IMR-90 (cell line): ENCODE measurements at places on chromosomes 13 and 19. TPM values are rescaled to one million over a fixed set of nuclear protein-coding genes. Genes with fewer than 3 reads are reported as not detected.

The TMEM38A gene
- total RNA-seq = 1.4 and 2.0 TPM in 2 replicates

The IGFL2 gene
- total RNA-seq = not detected in 2 replicates

The RPL13A gene
- 1,477 and 1,924 TPM in 2 replicates for total RNA-seq

The PLK5 gene
- not detected in 2 replicates for total RNA-seq

The CCNA1 gene
- not detected in 2 replicates for total RNA-seq

The RUBCNL gene
- total RNA-seq = under 0.01 TPM in 1 of 2 replicates, not detected in the other

The DMKN gene
- 0.28 and 0.36 TPM in 2 replicates for total RNA-seq

The MYO1F gene
- under 0.01 and 0.18 TPM in 2 replicates for total RNA-seq

The KLK3 gene
- total RNA-seq = not detected in 2 replicates

The TMIGD2 gene
- not detected in 2 replicates for total RNA-seq

The CRTC1 gene
- 0.18 and 0.28 TPM in 2 replicates for total RNA-seq

The FOXA3 gene
- total RNA-seq = not detected in 2 replicates

The PODNL1 gene
- under 0.01 TPM in 2 replicates for total RNA-seq

The WDR18 gene
- 37.1 and 38.9 TPM in 2 replicates for total RNA-seq

The SMIM44 gene
- total RNA-seq = not detected in 2 replicates

DNA sequence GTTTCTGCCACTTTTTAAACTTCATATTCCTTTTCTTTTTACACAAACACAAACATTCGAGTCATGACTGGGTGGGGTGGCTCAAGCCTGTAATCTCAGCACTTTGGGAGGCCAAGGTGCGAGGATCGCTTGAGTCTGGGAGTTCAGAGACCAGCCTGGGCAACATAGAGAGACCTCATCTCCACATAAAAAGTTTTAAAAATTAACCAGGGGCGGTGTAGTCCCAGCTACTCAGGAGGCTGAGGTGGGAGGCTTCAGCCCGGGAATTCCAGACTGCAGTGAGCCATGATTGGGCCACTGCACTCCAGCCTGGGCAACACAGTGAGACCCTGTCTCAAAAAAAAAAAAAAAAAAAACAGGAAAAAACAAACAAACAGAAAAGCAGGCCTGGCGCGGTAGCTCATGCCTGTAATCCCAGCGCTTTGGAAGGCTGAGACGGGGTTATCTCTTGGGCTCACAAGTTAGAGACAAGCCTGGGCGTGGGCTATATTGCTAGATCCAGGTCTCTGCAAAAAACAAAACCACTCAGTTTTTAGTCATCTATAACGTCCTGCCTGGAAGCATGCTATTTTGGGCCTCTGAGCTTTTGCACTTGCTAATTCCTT, 583 bp upstream of the BAX start:
- DNase-seq = no peak

DNA sequence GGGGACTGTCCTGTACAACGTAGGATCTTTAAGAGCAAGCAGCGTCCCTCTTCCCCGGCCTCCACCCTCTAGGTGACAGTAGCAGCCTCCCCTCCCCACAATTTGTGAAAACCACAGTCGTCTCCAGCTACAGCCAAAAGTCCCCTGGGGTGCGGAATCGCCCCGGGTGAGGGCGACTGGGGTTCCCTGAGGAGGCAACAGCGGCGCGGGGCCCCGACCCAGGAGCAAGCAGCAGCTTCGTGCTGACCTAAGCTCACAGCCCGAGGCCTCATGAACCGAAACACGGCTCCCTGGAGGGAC, 322 bp downstream of the ZNF558 start:
- DNase-seq = no peak

- peak; percentile 82 for DNase-seq
Observed at GRCh38 chr13:100269837-100270236, 180.9 kb downstream of the PCCA start.

GRCh38 chr19:41910992-41911888, 17.0 kb downstream of the ERFL start:
- DNase-seq = no peak

DNA sequence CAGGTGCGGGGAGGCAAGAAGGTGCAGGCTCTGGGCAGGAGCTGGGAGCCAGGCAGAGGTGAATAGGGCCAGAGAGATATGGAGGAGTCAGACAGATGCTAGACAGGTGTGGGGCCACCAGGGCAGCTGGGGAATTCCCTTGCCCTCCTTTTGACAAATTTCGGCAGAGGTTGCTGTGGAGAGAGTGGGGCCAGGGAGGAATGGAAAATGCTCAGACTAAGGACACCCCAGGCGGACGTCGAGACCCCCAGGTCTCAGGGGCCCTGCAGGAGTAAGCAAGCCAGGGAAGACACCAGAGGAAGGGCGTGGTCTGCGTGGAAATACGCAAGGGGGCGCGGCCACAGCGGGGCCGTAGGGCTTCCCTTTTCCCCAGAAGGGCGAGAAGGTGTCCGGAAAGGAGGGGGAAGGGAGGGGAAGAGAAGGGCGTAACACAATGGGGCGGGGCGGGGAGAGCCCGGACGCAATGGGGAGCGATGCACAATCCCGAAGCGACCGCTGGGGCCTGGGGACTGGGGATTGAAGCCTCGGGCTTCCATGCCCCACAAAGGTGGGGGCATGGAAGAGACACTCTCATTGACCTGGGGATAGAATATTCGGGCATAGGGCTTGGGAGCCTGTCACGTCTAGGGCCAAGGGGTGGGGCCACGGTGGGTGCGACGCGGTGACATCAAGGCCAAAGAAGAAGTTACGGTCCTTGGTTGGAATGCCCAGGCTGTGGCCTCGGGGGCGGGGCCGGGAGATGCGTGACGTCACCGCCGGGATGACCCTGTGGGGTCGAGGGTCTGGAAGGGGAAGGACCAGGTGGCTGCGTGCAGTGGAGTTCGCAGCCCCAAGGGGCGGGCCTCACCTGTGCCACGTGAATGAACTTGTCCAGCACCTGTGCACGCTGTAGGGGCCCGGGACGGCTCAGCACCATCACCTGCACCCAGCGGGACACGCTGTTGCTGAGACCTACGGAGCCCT, 8.2 kb downstream of the RASGRP4 start:
- DNase-seq = no peak

- DNase-seq = peak; percentile 73
Observed at GRCh38 chr13:60583911-60584753, 187.1 kb downstream of the TDRD3 start.

GRCh38 chr13:110304256-110304655, 2.7 kb downstream of the COL4A1 start:
- peak; percentile 70 for DNase-seq

- peak; percentile 18 for DNase-seq
Observed at GRCh38 chr19:33221638-33222037, 4.0 kb downstream of the SLC7A10 start.

DNA sequence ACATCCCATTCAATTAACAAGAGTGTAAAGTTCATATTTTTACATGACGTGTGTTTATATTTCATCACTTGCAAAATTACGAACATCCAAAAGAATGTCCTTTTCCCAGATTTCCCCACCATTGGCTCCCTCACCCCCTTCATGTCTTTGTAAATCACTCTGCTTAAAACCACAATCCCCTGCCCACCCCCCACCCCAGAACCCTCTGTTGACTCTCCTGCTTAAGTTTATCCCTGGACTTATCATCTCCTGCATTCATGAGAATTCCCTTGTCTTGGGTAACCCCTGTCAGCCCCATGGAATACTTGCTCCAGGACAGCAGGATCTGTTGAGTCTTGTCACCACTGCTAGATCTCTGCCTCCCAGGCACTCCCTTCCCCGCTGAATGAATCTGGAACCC, 109.9 kb downstream of the COL4A1 start:
- peak; percentile 57 for DNase-seq

DNA sequence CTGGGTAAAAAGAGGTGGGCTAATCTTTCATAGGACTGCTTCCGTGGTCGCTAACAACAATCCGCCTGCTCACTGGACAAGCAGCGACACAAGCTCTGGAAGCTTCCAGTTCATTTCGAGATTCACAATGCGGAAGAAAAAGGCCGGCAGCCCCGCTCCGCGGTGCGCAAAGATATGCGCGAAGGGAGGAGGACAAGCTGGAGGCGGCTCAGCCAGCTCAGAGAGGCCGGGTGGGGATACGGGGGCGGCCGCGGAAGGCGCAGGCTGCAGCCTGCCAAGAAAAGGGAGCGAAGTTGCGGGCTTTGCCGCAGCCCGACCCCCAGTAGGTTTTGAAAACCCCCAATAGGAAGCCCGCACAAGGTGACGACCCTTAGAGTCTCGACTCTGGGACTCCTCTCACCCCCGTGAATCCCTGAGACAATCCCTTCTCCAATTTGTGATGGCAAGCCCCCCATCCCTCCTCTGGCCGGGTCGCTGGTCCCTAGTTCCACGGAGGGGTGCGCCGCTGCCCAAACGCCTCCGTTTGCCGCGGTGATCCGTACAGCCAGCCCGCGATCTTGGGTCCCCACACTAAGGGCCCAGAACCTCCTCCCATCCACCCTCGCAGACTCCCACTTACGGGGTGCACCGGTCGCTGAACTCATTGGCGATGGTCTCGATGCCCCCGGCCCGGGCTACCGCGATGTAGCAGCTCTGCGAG, 697 bp downstream of the HSPH1 start:
- peak; percentile 75 for DNase-seq

GRCh38 chr13:97979051-97979450, 25.6 kb downstream of the IPO5 start:
- DNase-seq = peak; percentile 28

DNA sequence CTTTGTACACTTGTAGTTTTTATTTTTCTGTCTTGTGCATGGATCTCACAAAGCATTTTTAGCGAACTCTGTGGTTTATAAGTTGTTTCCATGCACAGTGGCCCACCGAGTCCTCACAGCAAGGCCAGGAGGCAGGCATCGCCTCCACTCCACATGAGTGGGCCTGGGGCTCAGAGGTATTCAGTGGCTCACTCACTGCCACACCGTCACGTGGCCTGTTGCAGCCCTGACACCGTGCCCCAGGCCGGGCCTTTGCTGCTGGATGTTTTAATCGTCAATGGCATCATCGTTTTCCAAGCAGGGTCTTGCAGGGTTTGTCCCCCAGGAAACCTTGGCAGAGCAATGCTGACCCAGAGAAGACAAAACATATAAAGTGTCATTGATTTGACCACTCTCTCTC, 59.8 kb downstream of the SPACA7 start:
- DNase-seq = no peak

DNA sequence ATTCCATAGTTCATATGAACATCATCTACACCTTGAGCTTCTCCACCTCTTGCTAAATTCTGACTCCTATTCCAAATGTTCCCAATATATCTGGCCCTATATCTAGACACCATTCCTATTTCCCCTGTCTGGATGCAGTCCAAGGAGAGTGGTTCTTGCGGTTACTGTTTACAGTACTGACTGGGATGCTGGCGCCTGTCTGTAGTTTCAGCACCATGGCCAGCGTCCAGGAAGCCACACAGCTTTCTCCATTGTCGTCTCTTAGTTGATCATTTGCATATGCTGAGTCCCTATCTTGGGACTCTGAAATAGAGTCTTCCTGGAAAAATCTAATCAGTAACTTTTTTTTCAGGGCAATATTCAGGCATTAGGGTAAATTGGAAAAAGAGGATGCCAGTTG, 14.9 kb downstream of the LAIR2 start:
- peak; percentile 2 for DNase-seq

GRCh38 chr19:4065430-4066175, 1.1 kb downstream of the ZBTB7A start:
- peak; percentile 98 for DNase-seq

- peak; percentile 63 for DNase-seq
Observed at GRCh38 chr13:83065108-83065507, 817.2 kb downstream of the SLITRK1 start.

GRCh38 chr19:6866741-6867151, 20.6 kb upstream of the ADGRE1 start:
- no peak for DNase-seq

DNA sequence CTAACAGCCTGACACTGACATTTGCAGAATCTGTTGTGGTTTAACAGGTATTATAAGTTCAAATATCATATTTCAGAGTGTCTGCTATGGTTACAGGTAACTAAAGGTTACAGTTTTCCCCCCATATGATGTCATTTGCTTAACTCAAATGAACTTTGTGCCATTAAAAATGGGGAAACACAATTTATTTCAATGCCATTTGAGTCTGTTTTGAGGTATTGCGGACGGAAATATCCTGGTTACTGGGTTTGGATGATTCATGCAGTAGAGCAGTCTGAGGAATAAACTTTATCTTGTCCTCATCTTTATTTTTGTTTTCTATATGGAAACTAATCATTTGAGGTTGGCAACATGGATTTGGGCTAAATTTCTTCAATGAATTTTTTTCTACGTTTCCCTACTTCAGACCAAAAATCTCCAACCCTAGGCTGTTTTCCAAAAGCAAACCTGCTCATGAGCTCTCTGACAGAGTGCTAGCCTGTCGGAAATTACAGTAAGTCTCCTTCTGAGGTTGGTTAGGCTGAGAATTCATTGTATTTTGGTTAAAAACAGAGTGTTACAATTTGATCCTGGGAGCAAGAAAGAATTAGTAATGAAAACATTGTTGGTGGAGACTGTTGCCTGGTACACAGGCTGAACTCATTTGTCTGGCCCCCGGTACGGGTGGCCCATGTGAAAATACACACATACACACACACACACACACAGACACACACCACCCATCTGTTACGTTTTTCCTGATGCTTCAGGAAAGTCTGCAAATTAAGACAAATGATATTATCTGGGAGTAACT, 66.1 kb downstream of the AKAP11 start:
- no peak for DNase-seq

DNA sequence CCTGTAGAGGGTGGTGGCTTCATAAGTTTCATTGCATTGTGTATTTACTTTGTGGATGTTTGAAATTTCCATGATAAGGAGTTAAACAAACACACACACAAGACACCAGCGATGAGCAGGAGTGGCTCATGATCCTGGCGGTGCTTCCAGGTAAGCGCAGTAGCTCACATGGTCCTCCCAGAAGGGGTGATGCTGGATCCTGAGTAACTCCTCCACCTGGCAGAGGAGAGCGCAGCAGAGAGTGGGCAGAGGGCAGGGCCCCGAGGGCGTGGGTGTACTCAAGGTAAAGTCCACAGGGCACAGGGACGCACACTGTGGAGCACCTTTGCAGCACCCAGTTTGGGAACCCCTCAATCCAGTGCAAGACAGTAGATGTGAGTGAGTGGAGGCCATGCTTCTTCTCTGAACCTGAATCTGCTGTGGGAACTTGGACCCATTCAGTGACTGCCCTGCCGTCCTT, 54.0 kb downstream of the RFX2 start:
- DNase-seq = no peak

DNA sequence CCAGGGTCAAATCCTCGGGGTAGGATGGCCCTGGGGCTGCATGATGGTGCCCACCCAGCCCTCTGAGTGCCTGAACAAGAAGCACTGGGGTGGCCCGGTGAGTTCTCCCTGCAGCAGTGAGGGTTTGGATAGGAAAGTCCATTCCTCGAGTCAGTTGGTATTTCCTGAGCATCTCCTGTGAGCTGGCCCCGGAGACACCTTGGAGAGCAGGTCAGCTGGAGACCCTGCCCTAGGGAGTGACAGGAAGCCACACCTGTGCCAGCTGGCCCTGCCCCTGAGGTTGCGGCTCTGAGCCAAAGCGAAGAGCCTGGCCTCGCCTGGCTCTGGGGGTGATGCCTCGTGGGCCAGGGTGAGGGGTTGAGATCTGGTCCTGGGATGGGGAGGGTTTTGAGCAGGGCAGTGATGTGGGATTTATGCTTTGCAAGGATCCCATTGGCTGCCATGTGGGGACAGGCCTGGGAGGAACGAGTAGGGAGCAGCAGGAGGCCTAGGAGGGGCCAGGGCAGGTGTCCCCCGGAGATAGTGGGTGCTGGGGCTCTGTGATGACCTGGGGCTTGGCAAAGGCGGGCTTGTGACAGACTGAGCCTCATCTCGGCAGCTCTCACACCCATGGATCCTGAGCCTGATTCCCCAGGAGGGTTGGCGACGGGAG, 16.0 kb downstream of the CRTC1 start:
- DNase-seq = no peak

- peak; percentile 73 for DNase-seq
Observed at GRCh38 chr19:14405758-14406644, 13.1 kb downstream of the DDX39A start.

- no peak for DNase-seq
Observed at GRCh38 chr13:73082471-73082870, 23.7 kb downstream of the KLF5 start.

- no peak for DNase-seq
Observed at GRCh38 chr19:13610039-13610691, 103.9 kb upstream of the CACNA1A start.
